ENCODE measurements at places on chromosomes 13 and 19. TPM values are rescaled to one million over a fixed set of nuclear protein-coding genes. Genes with fewer than 3 reads are reported as not detected.

RNF113B gene
- total RNA-seq, result not detected

PCDH20 gene
- total RNA-seq, result not detected

SERPINE3 gene
- total RNA-seq, result not detected

CEACAM4 gene
- not detected for total RNA-seq

ZNF101 gene
- 5.0 TPM for total RNA-seq

GPC6 gene
- 41.4 TPM for total RNA-seq

All from smooth muscle cell of bladder (primary cell).